Neural progenitor cell (in vitro differentiated cells): ENCODE measurements at places on chromosomes 4 and X.

- H3K27ac ChIP-seq, result no peak overlapping the region
- no peak for DNase-seq
- H3K36me3 ChIP-seq, result no peaks in the 10 kb centered on the region
- H3K4me3 ChIP-seq, result no peak overlapping the region
- H3K4me1 ChIP-seq, result peaks cover 14% of the 10 kb centered on the region
Observed at GRCh38 chr4:113384600-113384999, 335.1 kb downstream of the ANK2 start.

GRCh38 chr4:20368926-20369325, 117.2 kb downstream of the SLIT2 start:
- DNase-seq, result no peak
- H3K4me1 ChIP-seq, result peaks cover 25% of the 10 kb centered on the region
- H3K27me3 ChIP-seq, result no peaks in the 10 kb centered on the region
- H3K27ac ChIP-seq, result no peak overlapping the region
- H3K4me3 ChIP-seq, result no peak overlapping the region

GRCh38 chr4:135249024-135249423, 1047.4 kb upstream of the PABPC4L start:
- H3K27me3 ChIP-seq, result no peaks in the 10 kb centered on the region
- no peak overlapping the region for H3K27ac ChIP-seq
- peak; percentile 44 for DNase-seq
- H3K4me3 ChIP-seq, result no peak overlapping the region

DNA sequence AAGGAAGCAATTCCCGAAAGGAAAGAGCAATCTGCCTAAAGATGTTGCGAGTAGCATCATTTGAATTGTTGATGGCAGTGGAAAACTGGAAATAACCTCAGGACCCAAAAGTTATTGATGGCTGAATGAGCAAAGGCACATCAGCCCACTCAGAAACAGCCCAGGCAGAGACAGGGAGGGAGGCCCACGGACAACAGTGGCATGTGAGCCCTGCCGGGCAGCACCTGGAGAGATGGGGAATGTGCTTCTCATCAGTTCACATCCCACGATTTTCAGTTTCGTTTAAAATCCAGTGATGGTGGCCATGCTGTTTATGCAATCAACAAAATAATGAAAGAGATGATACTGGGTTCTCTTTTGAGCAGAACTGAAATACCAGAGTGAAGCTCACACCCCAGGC, 80.0 kb downstream of the JAKMIP1 start:
- H3K36me3 ChIP-seq, result no peaks in the 10 kb centered on the region
- DNase-seq, result no peak
- no peaks in the 10 kb centered on the region for H3K27me3 ChIP-seq
- peaks cover 12% of the 10 kb centered on the region for H3K4me1 ChIP-seq
- H3K27ac ChIP-seq, result no peak overlapping the region

GRCh38 chr4:95018785-95019184, 261.0 kb downstream of the BMPR1B start:
- H3K27ac ChIP-seq, result no peak overlapping the region
- no peaks in the 10 kb centered on the region for H3K4me1 ChIP-seq
- H3K4me3 ChIP-seq, result no peak overlapping the region
- no peaks in the 10 kb centered on the region for H3K27me3 ChIP-seq

- no peak overlapping the region for H3K4me3 ChIP-seq
- no peak for DNase-seq
- no peaks in the 10 kb centered on the region for H3K27me3 ChIP-seq
- H3K4me1 ChIP-seq, result no peaks in the 10 kb centered on the region
- H3K36me3 ChIP-seq, result no peaks in the 10 kb centered on the region
Observed at GRCh38 chrX:74349387-74349786, 45.4 kb downstream of the ZCCHC13 start.

DNA sequence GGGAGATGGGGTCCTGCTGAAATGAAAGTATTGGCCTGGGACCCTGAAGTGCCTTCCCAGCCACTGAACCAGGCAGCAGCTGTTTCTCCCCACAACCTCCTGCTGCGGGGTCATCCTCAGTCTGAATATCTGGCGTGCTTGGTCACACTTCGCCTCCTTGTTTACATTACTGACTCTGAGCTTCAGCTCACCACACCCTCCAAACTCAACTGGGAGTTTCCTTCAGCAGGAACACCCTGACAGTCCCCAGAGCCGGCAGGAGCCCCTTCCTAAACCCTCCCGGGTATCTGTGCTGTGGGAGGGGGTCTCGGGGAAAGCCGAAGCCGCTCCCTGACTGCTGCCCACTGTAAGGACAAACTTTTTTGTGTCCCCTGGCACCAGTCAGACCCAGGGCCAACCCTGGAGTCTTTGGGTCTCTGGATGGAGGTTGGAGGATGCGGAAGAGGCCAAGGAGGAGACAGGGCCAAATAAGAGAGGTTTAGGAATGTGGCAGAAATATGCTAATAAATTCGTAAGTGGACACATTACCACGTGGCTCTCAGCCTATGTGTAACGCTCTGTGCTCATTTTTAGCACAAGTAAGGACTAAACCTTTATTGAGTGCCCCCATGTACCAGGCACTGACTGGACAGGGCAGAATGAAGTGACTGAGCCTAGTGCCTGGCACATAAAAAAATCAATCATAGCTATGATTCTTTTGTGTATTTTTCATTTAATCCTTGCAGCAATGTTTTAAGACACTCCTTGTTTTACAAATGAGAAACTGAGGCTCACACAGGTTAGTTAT, 20.7 kb downstream of the FHDC1 start:
- H3K4me1 ChIP-seq, result peaks cover 2% of the 10 kb centered on the region
- no peaks in the 10 kb centered on the region for H3K36me3 ChIP-seq
- no peak overlapping the region for H3K27ac ChIP-seq
- no peak for DNase-seq
- H3K27me3 ChIP-seq, result no peaks in the 10 kb centered on the region

- H3K4me1 ChIP-seq, result no peaks in the 10 kb centered on the region
- no peaks in the 10 kb centered on the region for H3K36me3 ChIP-seq
- H3K27me3 ChIP-seq, result no peaks in the 10 kb centered on the region
- no peak overlapping the region for H3K27ac ChIP-seq
- no peak for DNase-seq
Observed at GRCh38 chr4:181846934-181847333, 396.3 kb upstream of the TENM3 start.

GRCh38 chr4:177632481-177632880, 190.2 kb upstream of the AGA start:
- H3K36me3 ChIP-seq, result no peaks in the 10 kb centered on the region
- H3K27ac ChIP-seq, result no peak overlapping the region
- DNase-seq, result no peak
- H3K4me1 ChIP-seq, result no peaks in the 10 kb centered on the region

GRCh38 chr4:75698162-75698962, 25.2 kb upstream of the G3BP2 start:
- H3K36me3 ChIP-seq, result no peaks in the 10 kb centered on the region
- no peaks in the 10 kb centered on the region for H3K27me3 ChIP-seq
- H3K4me1 ChIP-seq, result peaks cover 10% of the 10 kb centered on the region
- H3K4me3 ChIP-seq, result no peak overlapping the region

GRCh38 chrX:67601771-67602170, 58.0 kb downstream of the AR start:
- no peak overlapping the region for H3K27ac ChIP-seq
- DNase-seq, result no peak
- H3K4me3 ChIP-seq, result no peak overlapping the region
- no peaks in the 10 kb centered on the region for H3K27me3 ChIP-seq

DNA sequence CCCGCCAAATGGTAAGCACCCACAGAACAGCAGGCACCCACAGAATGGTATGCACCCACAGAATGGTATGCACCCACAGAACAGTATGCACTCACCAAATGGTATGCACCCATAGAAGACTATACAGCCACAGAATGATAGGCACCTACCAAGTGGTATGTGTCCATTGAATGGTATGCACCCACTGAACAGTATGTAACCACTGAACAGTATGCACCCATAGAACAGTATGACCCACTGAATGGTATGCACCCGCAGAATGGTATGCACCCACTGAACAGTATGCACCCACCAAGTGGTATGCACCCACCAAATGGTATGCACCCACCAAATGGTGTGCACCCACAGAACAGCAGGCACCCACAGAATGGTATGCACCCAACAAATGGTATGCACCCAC, 40.1 kb downstream of the CCDC149 start:
- H3K27ac ChIP-seq, result no peak overlapping the region
- H3K4me3 ChIP-seq, result no peak overlapping the region
- H3K27me3 ChIP-seq, result no peaks in the 10 kb centered on the region
- no peaks in the 10 kb centered on the region for H3K4me1 ChIP-seq

DNA sequence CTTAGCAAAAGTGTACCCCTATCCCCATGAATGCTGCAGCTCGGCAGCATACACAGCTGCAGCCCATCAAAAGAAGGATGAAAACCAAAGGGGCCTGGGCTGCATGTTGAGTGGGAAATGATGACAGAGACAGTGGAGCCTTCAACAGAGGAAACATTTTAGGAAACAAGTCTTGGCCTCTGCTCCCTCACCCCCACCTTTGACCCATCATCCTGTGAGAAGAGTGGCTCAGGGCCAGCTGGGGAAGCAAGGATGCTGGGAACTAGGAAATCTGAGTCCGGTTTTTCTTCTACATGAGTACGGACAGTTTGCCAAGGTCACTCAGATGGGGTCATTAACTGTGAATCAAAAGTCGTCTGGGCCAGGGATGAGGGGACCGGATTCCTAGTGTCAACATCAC, 37.2 kb downstream of the IDS start:
- H3K27ac ChIP-seq, result no peak overlapping the region
- H3K36me3 ChIP-seq, result no peaks in the 10 kb centered on the region
- no peaks in the 10 kb centered on the region for H3K27me3 ChIP-seq
- H3K4me3 ChIP-seq, result no peak overlapping the region
- DNase-seq, result no peak
- no peaks in the 10 kb centered on the region for H3K4me1 ChIP-seq

DNA sequence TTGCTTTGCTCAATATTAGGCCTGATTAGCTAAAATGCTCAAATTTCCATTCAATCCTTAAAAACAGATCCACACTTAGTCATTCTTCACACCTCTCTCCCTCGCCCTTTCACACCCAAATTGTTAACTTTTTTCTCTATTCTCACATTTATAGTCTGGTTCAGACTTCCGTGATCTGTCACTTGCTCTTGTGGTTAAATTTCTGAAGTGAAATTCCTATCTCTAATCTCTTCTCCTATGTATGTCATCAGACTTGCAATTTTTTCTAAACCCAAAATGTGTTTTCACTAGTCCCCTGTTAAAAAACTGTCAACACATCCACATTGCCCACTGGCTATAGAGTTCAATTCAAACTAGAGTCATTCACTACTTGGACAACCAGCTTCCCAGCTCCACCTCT, 63.2 kb downstream of the SNCA start:
- H3K4me3 ChIP-seq, result no peak overlapping the region
- no peaks in the 10 kb centered on the region for H3K27me3 ChIP-seq
- H3K4me1 ChIP-seq, result no peaks in the 10 kb centered on the region

DNA sequence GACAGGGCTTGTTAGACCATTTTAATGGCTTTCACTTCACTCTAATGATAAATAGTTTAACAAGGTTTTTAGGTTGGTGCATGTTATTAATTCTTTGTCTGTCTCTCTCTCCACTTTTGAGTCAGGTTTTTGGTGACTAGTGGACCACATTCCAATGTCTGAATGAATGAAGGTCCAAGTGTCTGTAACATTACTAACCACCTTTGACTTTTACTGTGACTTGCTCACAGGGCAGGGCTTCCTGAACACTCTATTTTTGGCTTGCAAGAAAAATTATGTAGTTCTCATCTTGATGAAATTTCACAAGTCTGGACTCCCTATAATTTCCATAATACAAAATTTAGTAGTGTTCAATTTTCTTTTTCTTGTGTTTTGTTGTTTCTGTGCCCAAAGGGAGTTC, 78.9 kb upstream of the BMPR1B start:
- H3K36me3 ChIP-seq, result no peaks in the 10 kb centered on the region
- no peak for DNase-seq
- H3K4me1 ChIP-seq, result peaks cover 10% of the 10 kb centered on the region
- no peak overlapping the region for H3K4me3 ChIP-seq
- H3K27me3 ChIP-seq, result no peaks in the 10 kb centered on the region

- no peaks in the 10 kb centered on the region for H3K36me3 ChIP-seq
- no peak overlapping the region for H3K4me3 ChIP-seq
- H3K27ac ChIP-seq, result no peak overlapping the region
- DNase-seq, result no peak
Observed at GRCh38 chr4:27357283-27357682, 496.6 kb downstream of the STIM2 start.

- H3K4me3 ChIP-seq, result no peak overlapping the region
- H3K36me3 ChIP-seq, result no peaks in the 10 kb centered on the region
- DNase-seq, result no peak
- no peaks in the 10 kb centered on the region for H3K4me1 ChIP-seq
- H3K27ac ChIP-seq, result no peak overlapping the region
Observed at GRCh38 chr4:12118651-12119213, 690.0 kb upstream of the HS3ST1 start.

- no peaks in the 10 kb centered on the region for H3K36me3 ChIP-seq
- no peaks in the 10 kb centered on the region for H3K27me3 ChIP-seq
- no peaks in the 10 kb centered on the region for H3K4me1 ChIP-seq
- DNase-seq, result no peak
- no peak overlapping the region for H3K27ac ChIP-seq
Observed at GRCh38 chr4:116880625-116881024, 204.8 kb downstream of the TRAM1L1 start.

GRCh38 chr4:5142726-5143125, 91.4 kb downstream of the STK32B start:
- H3K27ac ChIP-seq, result no peak overlapping the region
- no peaks in the 10 kb centered on the region for H3K4me1 ChIP-seq
- H3K36me3 ChIP-seq, result no peaks in the 10 kb centered on the region
- H3K27me3 ChIP-seq, result peaks cover 2% of the 10 kb centered on the region
- DNase-seq, result peak; percentile 75
- no peak overlapping the region for H3K4me3 ChIP-seq

DNA sequence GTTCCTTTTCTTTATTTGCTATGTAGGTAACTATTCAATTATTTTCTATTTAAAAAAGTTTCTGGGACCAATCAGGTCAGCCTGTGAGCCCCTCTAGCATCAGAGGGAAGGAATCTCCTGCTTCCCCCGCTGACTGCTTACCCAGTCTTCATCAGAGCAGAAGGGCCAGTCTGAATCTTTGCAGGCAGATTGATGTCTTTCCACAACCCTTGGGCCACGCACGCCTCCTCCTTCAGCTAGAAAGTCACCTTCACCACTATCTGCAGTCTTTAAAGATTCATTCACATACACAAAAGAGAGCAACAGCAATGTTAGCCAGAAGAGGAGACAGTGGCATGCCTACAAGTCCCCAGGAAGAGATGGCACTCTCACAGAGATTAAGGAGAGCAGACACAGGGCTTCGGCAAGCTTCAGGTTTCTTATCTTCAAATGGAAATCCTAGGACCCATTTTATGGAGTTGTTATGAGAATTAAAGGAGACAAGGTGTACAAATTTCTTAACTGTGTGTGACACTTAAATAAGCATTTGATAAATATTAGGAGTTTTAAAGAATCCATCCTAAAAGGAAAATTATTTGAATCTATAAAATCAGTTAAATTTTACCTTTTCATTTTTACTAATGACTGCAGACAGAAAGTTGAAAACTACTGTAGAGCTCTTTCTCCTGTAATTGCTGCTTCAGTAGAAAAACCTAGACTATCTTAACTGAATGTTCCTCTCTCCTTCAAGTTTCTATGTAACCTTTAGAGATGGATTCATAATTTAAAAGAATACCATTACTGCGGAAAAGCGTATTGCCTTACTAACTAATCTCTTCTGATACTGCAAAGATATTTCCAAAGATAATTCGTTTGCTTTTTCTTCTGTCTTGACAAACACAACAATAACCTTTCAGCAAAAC, 995 bp downstream of the FGA start:
- no peak overlapping the region for H3K27ac ChIP-seq
- H3K4me1 ChIP-seq, result peaks cover 15% of the 10 kb centered on the region
- H3K36me3 ChIP-seq, result no peaks in the 10 kb centered on the region
- no peak for DNase-seq

GRCh38 chr4:170134821-170135220, 45.1 kb upstream of the AADAT start:
- no peaks in the 10 kb centered on the region for H3K4me1 ChIP-seq
- H3K27me3 ChIP-seq, result no peaks in the 10 kb centered on the region
- no peak for DNase-seq
- H3K27ac ChIP-seq, result no peak overlapping the region
